ENCODE measurements at places on chromosomes 7 and 10. TPM values are rescaled to one million over a fixed set of nuclear protein-coding genes. Genes with fewer than 3 reads are reported as not detected.

The KMT2C gene
- polyA plus RNA-seq: 34.1 TPM

DNA sequence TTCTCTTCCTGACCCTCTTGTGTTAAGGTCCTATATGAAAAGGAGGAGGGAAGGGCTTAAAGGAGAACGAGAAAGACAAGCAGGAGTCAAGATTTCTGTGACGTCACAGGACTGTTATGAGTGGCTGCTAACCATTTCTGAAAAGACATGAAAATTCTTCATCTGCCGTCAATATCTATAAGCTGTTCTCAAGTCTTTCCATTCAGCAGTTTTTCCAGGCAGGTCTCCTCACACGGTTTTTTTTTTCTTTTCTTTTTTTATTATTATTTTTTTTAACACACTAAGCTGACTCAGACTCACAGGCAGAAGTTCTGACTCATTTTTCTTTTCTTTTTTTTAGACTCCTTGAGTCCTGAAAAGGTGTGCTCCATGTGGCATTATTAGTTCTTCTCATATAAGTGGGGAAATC is 72.0 kb downstream of the DGKI start:
- DNase-seq: no peak

DNA sequence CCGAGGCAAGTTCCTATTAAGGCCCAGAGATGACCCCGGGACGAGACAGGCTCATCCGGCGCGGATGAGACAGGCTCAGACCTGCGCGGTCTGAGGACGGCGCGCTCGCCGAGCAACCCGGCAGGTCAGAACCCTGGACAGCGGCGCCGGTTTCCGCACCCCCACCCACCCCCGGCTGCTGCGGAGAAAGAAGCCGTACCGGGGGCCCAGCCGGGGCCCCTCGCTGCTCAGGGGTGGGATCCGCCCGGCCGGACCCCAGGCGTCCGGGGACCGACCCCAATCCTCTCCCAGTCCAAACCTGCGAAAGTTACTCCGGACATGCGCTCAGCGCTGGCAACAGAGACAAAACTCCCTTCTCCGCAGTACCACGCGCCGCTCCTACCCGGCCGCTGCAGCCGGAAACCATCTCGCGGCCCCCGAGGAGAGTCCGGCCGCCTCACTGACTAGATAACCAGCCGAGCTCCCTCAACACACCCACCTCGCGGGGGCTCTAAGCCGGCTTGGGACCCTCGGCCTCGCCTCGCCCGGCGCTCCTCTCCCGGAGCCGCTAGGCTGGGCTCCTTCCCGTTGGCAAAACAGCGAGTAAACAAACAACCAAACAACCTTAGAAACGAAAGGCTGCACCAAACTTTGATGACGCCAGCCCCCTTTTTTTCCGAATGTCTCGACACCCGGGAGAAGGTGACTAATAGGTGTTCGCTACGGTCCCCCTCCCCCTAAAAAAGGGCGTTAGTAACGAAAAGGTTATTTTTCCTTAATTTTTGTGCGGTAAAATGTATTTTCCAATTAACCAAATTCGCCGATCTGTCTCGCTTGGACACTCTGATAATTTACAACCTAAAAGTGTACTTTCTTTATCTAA is 2.3 kb upstream of the DRGX start:
- DNase-seq: peak; percentile 56

- no peak for DNase-seq
These were observed 16.3 kb downstream of the SHH start for GRCh38 chr7:155795951-155796350.

The DYDC2 gene
- 0.42 TPM for polyA plus RNA-seq

The RTKN2 gene
- polyA plus RNA-seq: 5.7 TPM

GRCh38 chr10:124498056-124498455 is 36.4 kb downstream of the LHPP start:
- no peak for DNase-seq

The SH2D4B gene
- 0.01 TPM for polyA plus RNA-seq

The VGF gene
- polyA plus RNA-seq: 0.51 TPM

DNA sequence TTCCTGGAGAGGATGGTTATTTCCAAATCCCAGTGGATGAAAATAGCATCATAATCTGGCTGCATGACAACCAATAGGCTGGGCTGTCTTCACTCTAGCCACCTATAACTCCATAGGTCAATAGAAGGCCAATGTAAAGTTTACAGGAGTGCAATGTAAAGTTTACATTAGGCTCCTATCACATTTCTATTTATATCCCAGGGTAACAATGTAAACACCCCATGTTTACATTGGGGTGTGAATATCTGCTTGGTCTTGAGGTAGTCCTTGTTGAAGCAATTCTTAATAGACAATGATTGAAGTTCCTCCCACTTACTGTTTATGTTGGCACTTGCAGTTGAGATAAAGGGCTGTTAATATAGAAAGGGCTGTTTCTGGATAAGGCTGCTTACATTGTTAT is 21.5 kb downstream of the CH25H start:
- peak; percentile 52 for DNase-seq

DNA sequence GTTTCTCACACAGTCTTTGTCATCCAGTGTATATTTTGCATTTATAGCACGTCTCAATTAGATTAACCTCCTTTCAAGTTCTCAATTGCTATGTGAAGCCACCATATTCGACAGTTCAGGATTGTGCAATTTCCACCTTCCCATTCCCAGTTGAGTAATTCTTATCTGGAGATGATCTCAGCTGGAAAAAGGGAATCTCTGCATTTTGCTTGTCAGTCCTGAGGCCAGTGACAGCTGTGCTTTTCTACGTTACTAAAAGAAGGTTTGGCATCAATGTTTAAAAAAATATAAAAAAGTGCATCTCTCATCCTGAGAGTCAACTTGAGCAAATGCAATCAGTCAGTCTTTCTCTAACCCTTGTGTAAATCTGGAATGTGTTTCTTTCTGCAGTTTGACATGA is 247.7 kb downstream of the PRKG1 start:
- DNase-seq: no peak

The MOSPD3 gene
- 13.7 TPM for polyA plus RNA-seq

DNA sequence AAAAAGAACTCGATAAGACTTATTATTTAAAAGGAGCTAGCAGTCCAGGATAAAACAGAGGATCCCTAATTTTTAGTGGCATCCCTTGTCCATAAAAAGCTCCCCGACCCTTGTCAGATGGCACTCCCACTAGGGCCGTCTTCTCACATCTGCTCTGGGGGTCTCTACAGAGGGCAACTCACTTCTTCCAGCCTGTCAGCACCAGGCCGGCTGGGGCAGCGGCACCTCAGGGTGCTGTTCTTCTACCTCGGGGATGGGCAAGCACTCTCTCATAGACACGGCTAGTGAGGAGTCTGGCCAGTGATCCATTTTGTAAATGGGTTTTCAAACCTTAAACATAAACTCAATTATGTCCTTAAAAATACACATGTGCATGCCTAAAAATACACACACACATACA is 134.7 kb downstream of the PRPF18 start:
- DNase-seq: no peak

GRCh38 chr7:139566075-139566474 is 42.6 kb downstream of the CLEC2L start:
- DNase-seq: no peak

DNA sequence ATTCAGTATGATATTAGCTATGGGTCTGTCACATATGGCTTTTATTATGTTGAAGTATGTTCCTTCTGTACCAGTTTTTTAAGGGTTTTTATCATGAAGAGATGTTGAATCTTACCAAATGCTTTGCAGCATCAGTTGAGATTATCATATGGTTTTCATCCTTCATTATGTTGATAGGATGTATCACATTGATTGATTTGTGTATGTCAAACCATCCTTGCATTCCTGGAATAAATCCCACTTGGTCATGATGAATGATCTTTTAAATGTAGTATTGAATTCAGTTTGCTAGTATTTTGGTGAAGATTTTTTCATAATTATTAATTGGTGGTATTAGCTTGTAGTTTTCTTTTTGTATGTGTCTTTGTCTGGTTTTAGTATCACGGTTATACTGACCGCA is 185.9 kb downstream of the MBL2 start:
- DNase-seq: no peak

The GDF10 gene
- 2.5 TPM for polyA plus RNA-seq

The GPR15LG gene
- 1.4 TPM for polyA plus RNA-seq

The CARD11 gene
- polyA plus RNA-seq: 4.8 TPM

Measured in large intestine (tissue), 12 donors.